ENCODE measurements at places on chromosomes 11 and 22. TPM values are rescaled to one million over a fixed set of nuclear protein-coding genes. Genes with fewer than 3 reads are reported as not detected.

DNA sequence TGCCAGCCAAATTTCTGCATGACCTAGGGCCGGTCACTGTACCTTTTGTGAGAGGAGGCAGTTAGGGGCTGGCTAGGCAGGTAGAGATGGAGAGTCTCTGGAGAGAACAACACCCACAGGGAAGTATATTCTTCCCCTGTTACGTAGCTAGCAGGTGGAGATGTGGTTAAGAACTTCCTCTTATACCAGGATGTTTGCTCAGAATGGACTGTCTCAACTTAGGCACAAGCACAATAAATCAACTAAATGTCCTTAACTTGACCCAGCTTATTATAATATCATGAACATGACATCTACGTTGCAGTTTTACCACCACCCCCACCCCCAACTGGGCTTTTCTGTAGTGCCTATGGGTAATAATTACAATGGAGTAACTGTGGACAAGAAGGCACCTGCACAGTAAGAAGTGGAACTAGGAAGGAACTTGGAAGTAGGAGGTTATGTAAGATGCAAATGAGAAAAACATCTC, 60.7 kb upstream of the MPEG1 start:
- DNase-seq, result no peak

GRCh38 chr11:131688048-131688693, 317.8 kb downstream of the NTM start:
- DNase-seq, result peak; percentile 74

GRCh38 chr11:8671651-8672062, 10.8 kb downstream of the TRIM66 start:
- DNase-seq, result no peak

- DNase-seq, result no peak
Measured at GRCh38 chr11:405954-406795, 8.6 kb downstream of the SIGIRR start.

GRCh38 chr22:36343070-36343719, 44.6 kb downstream of the MYH9 start:
- no peak for DNase-seq

PDGFD gene
- 9.8 TPM for total RNA-seq

- no peak for DNase-seq
Measured at GRCh38 chr11:120137187-120137610, 714 bp downstream of the TRIM29 start.

GRCh38 chr11:94272738-94273313, 31.6 kb upstream of the IZUMO1R start:
- peak; percentile 48 for DNase-seq

OR10D3 gene
- not detected for total RNA-seq

- no peak for DNase-seq
Measured at GRCh38 chr11:12267921-12268320, 109.5 kb upstream of the PARVA start.

RTN4R gene
- total RNA-seq, result 1.2 TPM

ACO2 gene
- total RNA-seq, result 887 TPM

DNA sequence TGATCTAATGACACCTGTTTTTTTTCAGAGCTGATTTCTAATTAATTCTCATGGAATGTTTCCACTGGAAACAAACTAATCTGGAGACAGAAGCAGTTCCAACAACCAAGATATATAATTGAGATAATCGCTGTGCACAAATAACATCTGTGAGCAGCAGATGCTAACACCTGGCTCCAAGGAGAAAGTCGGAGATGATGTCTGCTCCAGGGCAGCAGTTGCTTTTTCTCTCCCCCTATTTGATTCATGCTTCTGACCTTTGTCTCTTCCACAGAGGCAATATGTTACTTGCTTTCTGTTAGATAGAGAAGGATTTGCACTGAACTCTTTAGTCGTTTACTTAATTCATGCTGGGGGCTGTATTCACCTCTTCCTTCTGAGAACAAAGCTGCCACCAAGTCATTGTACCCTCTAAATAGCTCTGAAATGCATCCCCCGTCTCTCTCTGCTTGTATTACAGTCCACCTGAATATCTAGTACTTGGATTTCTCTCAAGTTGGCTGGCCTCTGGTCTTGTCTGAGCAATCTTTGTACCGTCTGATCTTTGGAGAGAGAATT, 187.4 kb downstream of the MYO18B start:
- no peak for DNase-seq
